ENCODE measurements at places on chromosomes 12 and 14. TPM values are rescaled to one million over a fixed set of nuclear protein-coding genes. Genes with fewer than 3 reads are reported as not detected.

Gene TBC1D30
- total RNA-seq, result 1.5 TPM

Gene NDRG2
- total RNA-seq, result 3.0 TPM

Gene SERPINA3
- 12.6 TPM for total RNA-seq

Gene BICDL1
- 3.8 TPM for total RNA-seq

Gene DAO
- total RNA-seq, result not detected

Gene GNB3
- total RNA-seq, result 1.5 TPM

Gene ABCD2
- 0.01 TPM for total RNA-seq

Gene TCL1B
- not detected for total RNA-seq

Gene GDF3
- not detected for total RNA-seq

Gene PMCH
- total RNA-seq, result not detected

Gene BDKRB1
- total RNA-seq, result 0.66 TPM

Gene RIMBP2
- 0.06 TPM for total RNA-seq

Gene ANO2
- 0.14 TPM for total RNA-seq

Gene PAH
- not detected for total RNA-seq

Gene NABP2
- total RNA-seq, result 64.3 TPM

Gene STAC3
- 0.54 TPM for total RNA-seq

Gene CLECL1
- total RNA-seq, result not detected
